ENCODE measurements at places on chromosomes 4 and X.
A peak's percentile ranks its signal among the peaks of the same experiment; 100 is the strongest.

GRCh38 chrX:132836471-132836870 is 122.0 kb downstream of the HS6ST2 start:
- DNase-seq = no peak

GRCh38 chrX:78314561-78314960 is 12.8 kb downstream of the CYSLTR1 start:
- DNase-seq = no peak

GRCh38 chr4:188714907-188715306 is 575.7 kb downstream of the TRIML1 start:
- no peak for DNase-seq

DNA sequence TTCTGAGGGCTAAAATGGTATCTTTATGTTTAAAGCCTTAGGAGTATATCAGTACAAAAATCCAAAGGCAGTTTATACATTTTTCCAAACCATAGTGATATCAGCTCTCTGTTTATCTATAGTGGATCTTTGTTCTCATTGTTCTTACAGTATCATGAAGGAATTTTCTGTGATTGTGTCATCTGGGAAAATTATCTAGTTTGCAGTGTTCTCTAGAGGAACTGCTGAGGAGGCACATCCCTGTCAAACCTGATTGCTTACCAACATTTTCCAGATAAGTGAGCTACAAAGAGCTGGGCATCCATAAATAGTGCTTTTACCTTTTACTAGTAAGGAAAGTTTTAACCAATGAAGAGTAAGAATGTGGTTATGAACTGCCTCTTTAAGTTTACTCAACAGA is 44.9 kb upstream of the SLC25A31 start:
- no peak for DNase-seq

DNA sequence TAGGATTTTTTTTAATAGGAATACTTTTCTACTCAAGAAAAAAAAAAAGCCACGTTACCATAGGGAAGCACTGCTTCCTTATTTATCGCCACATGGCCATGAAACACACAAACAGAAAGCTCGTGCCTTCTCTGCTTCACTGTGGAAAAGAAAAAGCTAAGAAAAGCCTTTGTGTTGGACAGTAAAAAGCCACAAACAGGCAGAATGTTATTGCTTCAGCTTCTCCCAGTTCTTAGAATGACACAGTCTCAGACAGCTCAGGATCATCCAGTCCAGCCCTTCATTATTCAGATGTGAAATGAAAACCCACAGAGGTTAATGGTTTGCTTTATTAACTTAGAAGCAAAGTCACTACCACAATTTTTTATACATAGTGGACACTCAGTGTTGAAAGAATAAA is 181.6 kb upstream of the NOCT start:
- DNase-seq = no peak

- no peak for DNase-seq
Observed at GRCh38 chr4:88610771-88611170, 18.5 kb downstream of the HERC3 start.

DNA sequence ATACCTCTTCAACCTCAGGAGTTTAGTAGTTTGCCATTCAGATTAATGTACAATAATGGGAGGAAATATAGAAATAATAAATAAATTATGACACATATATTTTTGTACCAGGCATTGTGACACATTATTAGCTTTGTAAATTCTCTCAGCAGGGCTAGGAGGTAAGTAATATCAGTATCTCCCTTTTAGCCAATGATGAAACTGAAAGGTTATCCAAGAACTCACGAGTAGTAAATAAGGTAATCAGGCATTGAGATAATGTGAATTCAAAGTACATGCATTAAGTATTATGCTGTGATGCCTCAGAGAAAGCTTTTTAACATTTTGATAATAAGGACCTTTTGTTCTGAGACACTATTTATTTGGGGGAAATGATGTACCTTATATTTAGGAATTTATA is 5.3 kb upstream of the ARAP2 start:
- no peak for DNase-seq

GRCh38 chr4:5371415-5372190 is 320.3 kb downstream of the STK32B start:
- DNase-seq = no peak

GRCh38 chr4:5162909-5163508 is 111.7 kb downstream of the STK32B start:
- DNase-seq = no peak

DNA sequence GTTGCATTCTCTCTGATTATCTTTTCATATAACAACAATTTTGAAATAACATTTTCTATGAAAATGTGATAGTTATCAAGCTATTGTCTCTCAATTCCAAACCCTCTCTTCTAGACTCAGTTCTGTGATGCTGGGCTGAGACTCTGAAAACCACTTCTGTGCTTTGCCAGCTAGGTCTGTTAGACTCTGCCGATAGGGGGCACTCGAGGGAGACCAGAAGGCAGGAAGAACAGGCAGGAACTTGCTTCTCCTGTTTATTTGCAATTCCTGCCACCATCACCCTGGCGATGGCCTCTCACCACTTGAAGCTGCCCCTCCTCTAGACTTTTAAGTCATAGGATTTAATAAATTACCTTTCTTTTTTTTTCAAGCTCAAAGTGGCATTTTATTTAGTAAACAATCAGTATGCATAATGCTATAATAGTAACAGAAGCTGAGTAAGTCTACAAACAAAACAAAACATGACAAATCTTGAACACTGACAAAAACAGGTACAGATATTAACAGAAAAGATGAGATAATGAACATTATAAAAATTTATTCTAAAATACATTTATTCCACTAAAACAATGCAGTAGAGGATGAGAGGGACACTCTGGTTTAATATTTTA is 49.7 kb downstream of the RASL11B start:
- peak; percentile 34 for DNase-seq

DNA sequence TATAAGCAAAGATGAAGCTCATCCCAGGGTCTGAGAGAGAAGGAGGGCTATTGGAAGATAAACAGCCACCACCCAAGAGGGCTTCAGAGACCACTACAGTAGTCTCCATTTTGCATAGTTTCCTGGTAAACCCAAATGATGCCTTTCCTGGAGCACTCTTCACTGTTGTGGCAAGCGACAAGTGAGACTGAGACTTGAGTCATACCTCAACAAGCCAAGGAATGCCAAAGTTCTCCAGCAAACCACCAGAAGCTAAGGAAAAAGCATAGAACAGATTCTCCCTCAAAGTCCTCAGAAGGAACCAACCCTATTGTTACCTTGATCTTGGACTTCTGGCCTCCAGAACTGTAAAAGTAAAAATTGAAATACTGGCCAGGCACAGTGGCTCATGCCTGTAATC is 65.9 kb downstream of the LARP7 start:
- no peak for DNase-seq

DNA sequence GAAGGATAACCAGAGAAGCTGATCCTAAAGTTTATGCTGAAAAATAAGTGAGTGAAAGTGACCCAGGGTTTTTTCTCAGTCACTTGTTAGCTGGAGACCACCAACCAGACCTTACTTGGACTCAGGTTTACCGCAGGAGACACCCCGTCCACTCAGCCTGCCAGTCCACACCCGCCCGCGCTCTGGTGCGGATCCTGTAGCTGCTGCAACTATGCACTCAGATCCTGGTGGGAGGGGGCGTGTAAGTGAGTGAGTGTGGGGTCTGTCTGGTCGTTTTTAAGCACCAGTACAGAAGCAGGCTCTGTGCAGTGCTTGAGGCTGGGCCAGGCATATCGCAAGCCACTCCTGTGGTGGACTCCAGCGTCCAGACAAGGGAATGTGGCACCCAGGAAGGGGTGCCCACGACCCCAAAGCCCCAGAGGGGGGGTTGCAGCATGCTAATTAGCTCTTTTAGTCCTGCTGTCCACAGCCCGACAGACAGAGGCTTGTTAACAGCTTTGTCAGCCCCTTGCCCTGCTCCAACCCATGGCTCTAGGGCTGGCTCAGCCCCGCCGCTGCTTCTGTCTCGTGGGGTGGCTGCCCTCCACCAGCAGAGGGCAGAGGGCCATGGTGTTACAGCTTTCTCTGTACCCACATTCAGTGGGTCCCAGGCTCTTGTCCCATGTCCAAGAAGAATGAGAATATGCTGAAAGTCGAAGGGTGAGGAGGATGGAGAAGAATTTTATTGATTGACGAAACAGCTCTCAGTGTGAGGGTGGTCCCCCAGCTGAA is 40.4 kb upstream of the PPP1R2C start:
- no peak for DNase-seq

GRCh38 chrX:17553961-17554482 is 179.0 kb downstream of the NHS start:
- no peak for DNase-seq

- no peak for DNase-seq
Observed at GRCh38 chr4:6189511-6189910, 10.8 kb downstream of the JAKMIP1 start.

DNA sequence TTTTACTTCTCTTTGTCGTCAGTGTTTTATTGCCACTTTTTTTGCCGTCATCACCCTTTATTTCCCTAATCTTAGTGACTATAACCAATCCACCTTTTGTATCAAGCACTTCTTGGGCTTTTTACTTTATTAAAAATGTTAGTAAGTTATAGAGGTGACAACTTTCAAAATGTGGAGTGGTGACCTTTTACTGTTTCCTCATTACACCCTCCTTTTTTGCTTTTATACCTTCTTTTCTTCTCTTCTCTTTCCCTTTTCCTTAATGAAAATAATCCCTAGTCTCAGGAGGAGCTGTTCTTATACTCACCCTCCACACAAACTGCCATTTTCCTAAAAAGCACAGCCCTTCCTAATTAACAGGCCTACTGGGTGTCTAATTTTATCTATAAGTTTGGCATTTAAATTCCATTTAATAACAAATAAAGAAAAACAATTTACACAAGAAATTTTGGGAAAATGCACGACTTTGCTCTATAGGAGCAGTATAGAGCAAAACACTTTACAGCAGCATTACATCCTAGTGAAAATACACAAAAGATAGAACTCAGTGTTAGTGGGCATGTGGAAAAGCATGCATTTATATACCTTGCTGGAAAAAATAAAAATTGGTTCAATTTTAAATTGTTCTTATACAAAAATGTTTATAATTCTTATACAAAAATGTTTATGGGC is 27.3 kb downstream of the BBS12 start:
- DNase-seq = no peak

- DNase-seq = no peak
Observed at GRCh38 chr4:168374772-168375523, 56.4 kb upstream of the DDX60 start.

DNA sequence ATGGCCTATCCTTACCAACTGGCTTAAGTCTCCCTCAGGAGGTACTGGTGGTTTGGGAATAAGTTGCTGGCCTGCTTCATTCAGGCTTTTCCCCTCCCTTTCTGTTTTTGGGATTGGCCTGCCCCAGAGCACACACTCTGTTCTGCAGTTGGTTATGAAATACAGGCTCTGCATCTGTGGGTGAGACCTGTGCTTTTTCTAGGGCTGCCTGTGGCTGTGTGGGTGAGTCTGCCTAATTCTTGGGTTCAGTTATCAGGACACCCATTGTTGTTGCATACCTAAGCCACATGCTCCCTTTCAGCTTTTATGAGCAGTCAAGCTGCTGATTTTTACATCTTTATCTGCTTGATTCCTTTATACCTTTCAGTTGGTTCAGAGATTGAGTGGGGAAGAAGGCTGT is 19.0 kb upstream of the CWH43 start:
- no peak for DNase-seq

DNA sequence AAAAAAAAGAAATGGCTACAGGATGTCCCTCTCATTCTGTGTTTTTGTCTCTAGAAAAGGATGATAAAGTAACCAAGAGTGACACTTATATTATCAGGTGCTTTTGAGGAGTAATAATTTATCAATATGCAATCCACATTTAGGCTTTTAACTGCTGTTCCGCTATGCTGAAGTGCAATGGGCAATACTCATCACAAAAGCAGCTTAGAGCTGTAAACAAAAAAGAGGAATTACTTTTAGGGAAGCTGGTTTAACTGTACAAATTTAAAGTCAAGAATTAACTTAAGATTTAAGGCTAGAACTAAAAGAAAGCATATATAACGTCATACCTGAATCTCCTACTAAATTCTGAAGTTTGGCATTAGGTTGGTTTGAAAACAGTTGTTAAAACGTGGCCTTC is 93.5 kb upstream of the DDX3X start:
- no peak for DNase-seq

GRCh38 chr4:53309321-53310040 is 56.4 kb downstream of the SCFD2 start:
- DNase-seq = no peak

GRCh38 chr4:167595898-167596297 is 361.6 kb upstream of the SPOCK3 start:
- DNase-seq = no peak

DNA sequence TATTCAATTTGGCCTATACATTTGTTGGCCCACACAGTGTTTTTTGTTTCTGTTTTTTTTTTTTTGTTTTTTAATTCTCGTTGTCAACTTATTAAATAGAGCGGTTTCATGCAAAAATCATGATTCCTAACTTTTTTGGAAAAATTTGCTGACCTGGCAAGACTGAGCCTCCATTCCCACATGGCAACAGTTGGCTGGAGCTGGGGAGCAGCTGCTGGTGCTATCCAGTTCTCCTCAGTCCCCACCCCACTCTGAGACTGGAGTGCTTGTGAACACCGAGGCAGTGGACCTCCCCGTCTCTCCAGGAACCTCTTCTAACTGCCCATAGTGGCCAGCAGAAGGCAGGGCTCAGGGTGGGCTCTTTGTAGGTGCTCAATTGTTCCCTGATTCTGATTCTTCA is 95.7 kb upstream of the OTUD4 start:
- no peak for DNase-seq

DNA sequence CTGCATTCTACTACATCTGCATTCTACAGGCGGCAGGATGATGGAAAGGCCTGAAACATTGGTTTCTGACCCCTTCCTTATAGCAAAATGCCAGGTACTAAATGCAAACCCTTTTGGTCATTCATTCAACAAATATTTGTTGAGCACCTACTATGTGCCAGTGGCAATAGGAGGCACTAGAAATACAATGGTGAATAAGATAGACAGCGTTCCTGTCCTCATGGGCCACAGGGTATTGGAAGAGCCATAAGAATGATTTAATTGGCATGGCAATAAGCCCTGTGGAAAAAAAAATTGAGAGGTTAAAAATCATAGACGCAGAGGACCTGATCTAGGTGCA is 17.3 kb upstream of the LAP3 start:
- DNase-seq = no peak

DNA sequence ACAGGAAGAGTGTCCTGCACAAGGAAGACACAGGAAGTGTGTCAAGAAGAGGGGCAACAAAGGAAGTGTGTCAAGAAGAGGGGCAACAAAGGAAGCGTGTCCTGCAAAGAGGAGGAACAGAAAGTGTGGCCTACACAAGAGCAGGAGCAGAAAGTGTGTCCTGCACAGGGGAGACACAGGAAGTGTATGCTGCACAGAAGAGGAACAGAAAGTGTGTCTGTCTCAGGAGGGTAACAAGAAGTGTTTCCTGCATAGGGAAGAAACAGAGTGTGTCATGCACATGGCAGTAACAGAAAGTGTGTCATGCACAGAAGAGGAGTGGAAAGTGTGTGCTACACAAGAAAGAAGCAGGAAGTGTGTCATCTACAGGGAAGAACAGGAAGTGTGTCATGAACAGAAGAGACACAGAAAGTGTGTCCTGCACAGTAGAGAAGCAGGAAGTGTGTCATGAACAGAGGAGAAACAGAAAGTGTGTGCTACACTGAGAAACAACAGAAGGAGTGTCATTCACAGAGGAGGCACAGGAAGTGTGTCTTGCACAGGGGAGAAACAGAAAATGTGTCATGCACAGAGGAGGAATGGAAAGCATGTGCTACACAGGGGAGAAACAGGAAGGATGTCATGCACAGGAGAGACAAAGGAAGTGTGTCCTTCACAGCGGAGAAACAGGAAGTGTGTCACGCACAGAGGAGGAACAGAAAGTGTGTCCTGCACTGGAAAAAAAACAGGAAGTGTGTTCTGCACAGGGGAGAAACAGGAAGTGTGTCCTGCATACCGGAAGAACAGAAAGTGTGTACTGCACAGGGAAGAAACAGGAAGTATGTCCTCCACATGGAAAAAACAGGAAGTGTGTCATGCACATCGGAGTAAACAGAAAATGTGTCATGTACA is 526.4 kb upstream of the PRKX start:
- DNase-seq = no peak

Data from stimulated activated CD4-positive, alpha-beta T cell treated with anti-CD3 and anti-CD28 coated beads, Interleukin-1b, Interleukin-23, amount 100 ng/mL, for 1 hour (primary cell).